ENCODE measurements at places on chromosomes 1 and 21.

DNA sequence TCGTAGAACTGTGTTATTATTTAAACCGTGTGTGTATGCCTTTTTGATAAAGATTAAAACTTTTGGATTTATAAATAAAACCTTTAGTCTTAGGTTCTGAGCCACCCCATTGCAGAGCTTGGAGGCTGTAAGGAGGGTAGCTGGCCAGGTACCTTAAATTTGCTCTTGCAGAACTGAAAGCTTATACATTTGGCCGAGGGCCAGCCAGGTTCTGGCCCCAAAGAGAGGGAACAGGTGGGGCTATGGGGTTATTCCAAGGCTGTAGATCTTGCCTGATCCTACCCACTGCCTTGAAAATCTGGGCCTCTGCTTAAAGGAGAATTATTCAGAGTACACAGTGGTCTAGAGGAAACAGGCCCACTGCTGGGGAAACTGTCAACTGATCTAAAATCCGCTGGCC is 59.6 kb downstream of the CAMK2N1 start:
- DNase-seq: no peak

DNA sequence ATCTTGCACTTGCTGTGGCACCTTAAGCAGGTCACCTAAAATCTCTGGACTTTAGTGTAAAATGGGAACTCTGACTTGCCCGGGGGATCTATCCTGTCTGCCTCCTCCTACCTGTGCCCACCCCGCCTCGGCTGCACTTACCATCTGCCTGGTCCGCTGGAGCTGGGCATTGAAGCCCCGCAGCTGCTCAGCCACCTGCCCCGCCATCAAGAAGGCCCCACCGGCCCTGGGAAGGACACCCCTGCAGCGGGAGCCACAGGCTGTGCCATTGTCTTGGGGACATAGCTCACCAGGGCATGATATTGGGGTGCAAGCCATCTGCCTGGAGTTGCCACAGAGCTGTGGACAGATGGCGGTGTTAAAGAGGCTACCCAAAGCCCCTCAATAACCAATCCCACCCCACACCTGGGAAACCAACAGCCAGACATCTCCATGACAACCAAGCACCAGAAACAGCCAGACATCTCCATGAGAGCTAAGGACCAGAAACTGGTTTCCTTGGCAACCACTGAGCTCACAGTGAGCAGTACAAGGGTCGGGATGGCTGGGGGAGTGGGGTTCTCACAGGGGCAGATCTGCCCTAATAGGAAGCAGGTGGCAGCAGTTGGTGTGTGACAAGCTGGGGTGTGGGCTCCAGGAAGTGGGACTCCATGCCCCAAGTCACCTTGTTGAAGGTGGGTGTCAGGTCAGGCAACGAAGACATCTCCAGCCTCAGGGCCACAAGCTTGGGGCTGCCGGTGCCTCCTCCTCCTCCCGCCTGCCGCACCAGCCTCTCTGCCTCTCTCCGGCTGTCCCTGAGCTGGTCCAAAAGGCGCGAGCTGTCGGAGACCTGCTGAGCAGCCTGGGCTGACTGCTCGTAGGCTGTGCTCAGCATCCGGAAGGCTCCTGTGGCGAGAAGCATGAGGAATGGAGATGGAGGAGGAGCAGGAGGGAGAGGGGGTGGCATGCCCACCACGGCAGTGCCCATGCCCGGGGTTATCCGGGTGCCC is 29.1 kb downstream of the LAMB3 start:
- no peak for DNase-seq

DNA sequence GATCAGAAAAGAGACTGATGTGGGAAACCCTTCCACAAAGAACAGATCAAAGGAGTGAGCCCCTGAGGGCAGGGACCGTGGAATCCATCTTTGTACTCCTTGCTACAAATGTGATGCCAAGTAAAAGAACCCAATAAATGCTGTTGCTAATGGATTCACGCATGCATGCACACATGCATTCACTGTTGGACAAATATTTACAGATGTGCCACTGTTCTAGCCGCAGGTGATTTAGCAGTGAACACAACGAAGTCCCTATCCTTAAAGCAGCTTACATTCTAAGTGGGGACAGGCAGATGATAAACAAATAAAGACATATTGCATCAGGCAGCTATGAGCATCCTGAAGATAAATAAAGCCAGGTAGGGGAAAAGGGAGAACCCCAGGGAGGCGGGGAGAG is 67.8 kb downstream of the ITPKB start:
- no peak for DNase-seq

DNA sequence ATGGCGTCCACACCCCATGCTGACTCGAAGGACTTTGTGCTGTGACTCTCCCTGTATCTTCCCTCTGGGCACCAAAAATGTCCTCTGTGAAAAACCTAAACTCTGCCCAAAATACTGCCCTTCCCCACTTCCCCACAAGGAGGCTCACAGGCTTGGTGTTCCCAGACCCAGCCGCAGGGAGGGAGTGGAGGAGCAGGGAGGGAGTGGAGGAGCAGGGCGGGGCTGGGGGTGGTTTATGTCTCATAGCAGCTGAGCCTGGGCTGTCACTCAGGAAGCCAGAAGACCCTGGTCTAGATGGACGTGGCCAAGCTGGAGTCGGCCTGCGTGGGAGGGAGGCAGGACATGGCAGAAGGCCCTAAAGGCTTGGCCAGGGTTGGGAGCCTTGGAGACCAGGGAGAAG is 461.7 kb downstream of the PTPRU start:
- peak; percentile 23 for DNase-seq

GRCh38 chr1:151165281-151165737 is 393 bp downstream of the LYSMD1 start:
- peak; percentile 7 for DNase-seq

- DNase-seq: no peak
These were observed 99.0 kb downstream of the ZNF281 start for GRCh38 chr1:200310824-200311223.

- DNase-seq: no peak
These were observed 24.9 kb upstream of the GRHL3 start for GRCh38 chr1:24294228-24294672.

DNA sequence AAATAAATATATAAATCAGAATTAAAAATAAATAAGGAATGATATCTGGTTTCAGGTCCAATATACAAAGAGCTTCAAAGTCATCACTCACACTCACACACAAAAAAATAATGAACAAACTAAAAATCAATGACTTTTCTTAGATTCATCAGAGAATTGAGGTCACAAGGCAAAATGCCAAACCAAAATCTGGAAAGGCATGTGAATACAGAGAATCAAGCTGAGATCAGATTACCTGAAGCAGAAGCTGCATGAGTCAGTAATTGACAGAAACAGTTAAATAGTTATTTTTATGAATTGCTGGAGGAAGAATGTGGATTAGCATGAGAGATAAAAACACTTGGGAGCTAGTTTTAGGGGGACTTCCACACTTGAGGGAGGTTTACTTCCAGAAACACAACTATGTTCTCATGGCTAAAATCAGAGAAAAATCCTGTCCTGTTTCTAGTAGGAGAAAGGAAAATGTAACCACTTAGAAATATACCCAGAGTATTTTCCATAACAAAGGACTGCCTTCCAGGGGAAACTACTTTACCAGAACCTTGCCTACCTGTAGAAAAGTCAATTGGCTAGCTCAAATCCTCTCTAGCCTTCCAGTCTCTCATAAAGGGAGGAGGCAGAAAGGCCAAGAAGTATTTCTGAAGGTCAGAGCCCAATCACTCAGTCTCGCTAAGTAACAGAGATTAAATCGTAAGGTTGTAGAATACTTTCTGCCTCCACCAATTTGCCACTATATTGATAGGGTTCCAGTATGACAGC is 536.6 kb upstream of the NR5A2 start:
- DNase-seq: no peak

GRCh38 chr1:202201266-202201665 is 7.7 kb downstream of the LGR6 start:
- no peak for DNase-seq

DNA sequence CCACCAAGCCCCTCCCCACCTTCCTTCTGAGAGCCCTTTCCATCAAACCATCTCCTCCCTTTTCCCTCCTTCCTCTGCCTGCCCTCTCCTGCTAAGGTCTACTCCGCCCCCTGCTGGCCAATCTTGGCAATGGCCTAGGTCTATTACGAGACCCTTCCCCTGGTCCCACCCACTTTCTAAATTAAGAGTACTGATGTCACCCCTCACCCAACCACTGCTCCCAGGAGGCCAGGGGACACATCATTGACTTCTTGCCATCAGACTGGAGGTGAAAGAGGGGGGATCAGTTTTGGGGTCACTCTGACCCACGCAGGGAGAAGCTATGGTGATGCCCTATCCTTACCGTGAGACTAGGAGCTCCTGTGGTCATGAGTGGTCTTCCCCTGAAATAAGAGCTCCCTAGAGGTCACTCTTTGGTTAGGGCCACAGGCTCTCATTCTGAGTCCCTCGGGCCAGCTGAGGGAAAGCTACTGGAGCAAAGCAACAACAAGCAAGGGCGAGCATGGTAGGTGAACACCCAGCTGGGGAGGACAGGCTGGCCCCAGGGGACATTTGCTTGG is 34.6 kb upstream of the S100A7 start:
- DNase-seq: peak; percentile 82

- DNase-seq: no peak
These were observed 51.3 kb downstream of the KRTAP19-8 start for GRCh38 chr21:30986965-30987364.

Measured in common myeloid progenitor, CD34-positive (primary cell).